ENCODE measurements at places on chromosomes 6 and 20.

DNA sequence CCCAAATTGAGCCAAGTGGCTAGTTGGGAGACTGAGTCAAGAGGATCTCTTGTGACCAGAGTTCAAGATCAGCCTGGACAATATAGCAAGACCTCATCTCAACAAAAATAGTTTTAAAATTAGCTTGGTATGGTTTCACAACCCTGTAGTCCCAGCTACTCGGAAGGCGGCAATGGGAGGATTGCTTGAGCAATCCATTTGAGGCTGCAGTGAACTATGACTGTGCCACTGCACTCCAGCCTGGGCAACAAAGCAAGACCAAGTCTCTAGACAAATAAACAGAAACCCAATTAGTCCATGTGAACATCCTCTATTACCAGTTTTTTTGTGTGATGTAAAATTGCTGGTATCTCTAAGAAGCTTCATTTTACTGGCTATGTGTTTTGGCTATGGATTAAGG, 106.2 kb downstream of the TULP4 start:
- no peak for DNase-seq

GRCh38 chr6:15264902-15265761, 19.3 kb downstream of the JARID2 start:
- DNase-seq, result no peak

- DNase-seq, result no peak
Measured at GRCh38 chr6:166949528-166950442, 6.6 kb downstream of the RNASET2 start.

- no peak for DNase-seq
Measured at GRCh38 chr20:33584976-33585375, 77.2 kb upstream of the C20orf144 start.

DNA sequence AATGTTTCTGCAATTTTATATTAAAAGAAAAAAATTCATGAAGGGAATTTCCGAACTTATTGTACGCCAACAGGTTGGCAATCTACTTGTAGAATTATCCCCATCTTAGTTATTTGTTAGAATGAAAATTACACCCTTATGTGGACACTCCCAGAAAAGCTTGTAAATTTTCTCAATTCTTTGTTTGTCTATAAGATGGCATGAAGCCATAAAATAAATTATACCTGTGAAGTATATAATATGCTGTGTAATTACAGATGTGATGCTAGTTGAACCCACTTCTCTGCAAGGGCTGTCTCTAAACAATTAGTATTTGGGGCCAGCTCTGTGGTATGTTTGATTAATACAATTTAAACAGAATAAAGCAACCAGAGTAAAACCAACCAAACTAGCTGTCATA, 52.1 kb upstream of the DSP start:
- DNase-seq, result no peak

- no peak for DNase-seq
Measured at GRCh38 chr6:38262026-38262425, 377.7 kb downstream of the BTBD9 start.

DNA sequence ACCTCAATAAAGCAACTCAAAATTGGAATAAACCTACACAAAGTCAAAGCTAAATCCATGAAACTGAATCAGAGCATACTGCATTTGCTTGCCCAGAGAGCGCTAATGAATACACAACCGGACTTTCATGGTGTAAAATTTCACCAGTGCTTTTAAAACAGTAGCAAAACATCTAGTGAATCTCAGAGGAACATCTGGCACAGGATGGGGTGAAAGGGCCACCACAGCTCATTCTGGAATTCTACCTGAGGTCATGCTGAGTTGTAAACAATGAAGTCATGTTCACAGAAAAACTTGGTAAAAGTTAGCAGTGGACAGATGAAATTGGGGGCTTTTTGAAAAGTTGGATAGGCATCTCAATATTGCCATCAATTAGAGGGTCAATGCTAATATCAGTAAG, 125.6 kb upstream of the STXBP5 start:
- DNase-seq, result no peak

GRCh38 chr6:101832371-101832770, 438.9 kb downstream of the GRIK2 start:
- DNase-seq, result no peak

- DNase-seq, result no peak
Measured at GRCh38 chr6:48429021-48429420, 318.0 kb upstream of the PTCHD4 start.

- no peak for DNase-seq
Measured at GRCh38 chr6:136945072-136945471, 23.0 kb downstream of the SLC35D3 start.

GRCh38 chr20:42138729-42139128, 520.6 kb upstream of the CHD6 start:
- no peak for DNase-seq

DNA sequence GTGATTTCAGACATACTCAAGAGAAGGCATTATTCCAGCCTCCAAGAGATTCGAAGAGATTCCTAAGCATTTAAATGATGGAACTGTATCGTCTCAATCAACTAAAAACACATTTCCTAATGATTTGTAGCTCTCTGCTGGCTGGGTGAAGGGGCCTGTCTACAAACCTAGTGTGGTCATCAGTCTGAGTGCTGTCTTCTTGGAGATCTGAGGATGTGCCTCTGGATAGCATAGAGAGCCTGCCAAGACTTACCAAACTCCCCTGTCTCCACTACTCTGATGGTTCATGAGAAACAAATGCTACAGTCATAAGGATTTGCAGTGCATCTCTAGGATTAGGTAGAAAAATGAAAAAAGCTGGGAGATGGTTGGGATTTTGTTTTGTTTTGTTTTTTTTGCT, 176.9 kb upstream of the CITED2 start:
- no peak for DNase-seq

- no peak for DNase-seq
Measured at GRCh38 chr20:53952528-53953096, 117.8 kb downstream of the BCAS1 start.

DNA sequence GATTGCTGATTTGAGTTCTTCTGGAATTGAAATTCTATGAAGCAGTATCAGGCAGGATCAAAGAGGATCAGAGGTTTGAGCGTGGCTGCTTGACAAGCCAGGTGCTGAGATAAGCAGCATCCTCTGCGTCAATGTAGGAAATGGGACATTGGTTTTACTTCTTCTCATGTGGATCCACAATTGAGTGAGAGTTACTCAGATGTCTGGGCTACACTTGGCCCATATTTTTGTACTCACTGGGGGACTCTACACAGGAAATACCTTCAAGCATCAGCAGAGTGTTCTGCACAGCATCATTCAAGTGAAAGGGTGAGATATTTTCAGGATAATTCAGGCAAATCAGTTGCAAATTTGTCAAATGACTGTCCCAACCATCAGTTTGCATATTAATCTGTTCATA, 613.9 kb upstream of the ARID1B start:
- no peak for DNase-seq

DNA sequence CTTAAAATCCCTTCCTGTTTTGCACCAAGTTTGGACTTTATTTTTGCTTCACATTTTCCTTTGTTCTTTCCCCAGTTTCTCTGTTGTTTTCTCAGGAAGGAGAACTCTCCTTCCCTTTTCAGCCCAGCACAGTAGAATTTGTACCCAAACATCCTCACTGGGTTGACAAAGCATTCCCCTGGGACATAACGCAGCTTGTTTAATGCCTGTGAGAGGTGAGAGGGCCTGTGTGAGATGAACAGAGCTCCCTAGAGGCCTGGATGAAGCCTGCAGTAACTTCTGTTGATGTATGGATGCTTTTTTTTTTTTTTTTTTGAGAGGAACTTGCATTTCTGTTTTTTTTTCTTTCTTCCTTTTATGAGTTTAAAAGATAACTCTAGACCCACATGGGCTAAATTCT, 104.9 kb upstream of the SLC22A23 start:
- no peak for DNase-seq

DNA sequence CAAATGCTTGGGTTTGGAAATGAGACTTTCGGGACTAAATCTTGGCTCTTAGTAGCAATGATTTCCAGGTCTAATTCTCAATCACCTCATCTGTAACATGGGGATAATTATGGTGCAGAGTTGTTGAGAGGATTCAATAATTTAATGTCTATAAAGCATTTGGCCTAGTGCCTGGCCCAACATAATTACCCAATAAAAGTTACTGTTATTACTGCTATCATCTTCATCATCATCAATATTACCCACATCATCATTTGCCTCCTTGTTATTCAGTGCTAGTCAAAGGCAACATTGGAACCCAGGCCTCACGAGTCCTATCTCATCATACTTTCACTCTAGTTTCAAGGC, 34.5 kb upstream of the RSPO3 start:
- DNase-seq, result no peak

GRCh38 chr20:53595018-53595378, 1.4 kb upstream of the ZNF217 start:
- DNase-seq, result no peak

- DNase-seq, result no peak
Measured at GRCh38 chr6:38320843-38321242, 318.9 kb downstream of the BTBD9 start.

DNA sequence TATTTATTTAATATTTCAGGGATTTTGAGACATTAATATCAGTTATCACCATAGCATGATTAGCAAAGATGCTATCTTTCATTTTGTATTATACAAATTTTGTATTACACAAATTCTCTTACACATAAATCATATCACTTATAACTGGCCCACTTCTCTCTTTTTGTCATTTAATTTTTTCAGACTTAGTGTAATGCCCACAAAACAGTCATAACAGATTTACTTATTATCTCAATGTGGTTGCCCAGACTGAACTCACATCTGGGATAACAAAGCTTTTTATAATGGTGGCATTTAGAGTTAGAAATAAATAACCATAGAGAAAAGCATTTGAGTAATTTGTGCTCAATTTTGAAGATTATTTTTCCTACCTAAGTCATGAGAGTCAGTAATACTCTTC, 148.3 kb downstream of the TFAP2B start:
- DNase-seq, result no peak

All from activated naive CD8-positive, alpha-beta T cell treated with anti-CD3 and anti-CD28 coated beads, Interleukin-2, amount 50 U/mL, for 16 hours (primary cell).